ENCODE measurements at places on chromosomes 16 and 17. TPM values are rescaled to one million over a fixed set of nuclear protein-coding genes. Genes with fewer than 3 reads are reported as not detected.

GRCh38 chr17:17120701-17121100, 78.4 kb downstream of the MPRIP start:
- no peak for DNase-seq

- DNase-seq = no peak
These were observed 8.6 kb downstream of the KRT10 start for GRCh38 chr17:40813804-40814203.

- DNase-seq = no peak
These were observed 1.2 kb downstream of the GID4 start for GRCh38 chr17:18040261-18040858.

- DNase-seq = no peak
These were observed 41.8 kb downstream of the RAB11FIP4 start for GRCh38 chr17:31433091-31433790.

GRCh38 chr17:14360856-14361255, 60.0 kb downstream of the HS3ST3B1 start:
- no peak for DNase-seq

- peak; percentile 38 for DNase-seq
These were observed 4.8 kb upstream of the TBX2 start for GRCh38 chr17:61394630-61395408.

GRCh38 chr16:81445143-81445961, 744 bp downstream of the CMIP start:
- DNase-seq = peak; percentile 59

DNA sequence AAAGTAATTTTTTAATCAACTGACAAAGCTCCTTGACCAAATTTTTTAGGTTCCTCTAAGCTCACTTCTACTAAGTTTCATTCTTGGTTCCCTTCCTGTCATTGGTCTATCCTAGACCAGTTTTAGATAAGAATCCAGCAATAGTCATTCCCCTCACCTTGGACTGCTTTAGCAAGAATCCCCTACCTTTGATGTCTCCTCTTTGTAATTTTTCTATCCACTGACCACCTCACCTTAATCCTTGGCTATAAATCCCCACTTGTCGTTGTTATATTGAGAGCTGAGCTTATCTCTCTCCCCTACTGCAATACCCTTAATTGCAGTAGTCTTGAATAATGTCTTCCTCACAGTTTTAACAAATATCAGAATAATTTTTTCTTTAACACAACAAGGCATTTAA, 107.2 kb downstream of the USP32 start:
- no peak for DNase-seq

DNA sequence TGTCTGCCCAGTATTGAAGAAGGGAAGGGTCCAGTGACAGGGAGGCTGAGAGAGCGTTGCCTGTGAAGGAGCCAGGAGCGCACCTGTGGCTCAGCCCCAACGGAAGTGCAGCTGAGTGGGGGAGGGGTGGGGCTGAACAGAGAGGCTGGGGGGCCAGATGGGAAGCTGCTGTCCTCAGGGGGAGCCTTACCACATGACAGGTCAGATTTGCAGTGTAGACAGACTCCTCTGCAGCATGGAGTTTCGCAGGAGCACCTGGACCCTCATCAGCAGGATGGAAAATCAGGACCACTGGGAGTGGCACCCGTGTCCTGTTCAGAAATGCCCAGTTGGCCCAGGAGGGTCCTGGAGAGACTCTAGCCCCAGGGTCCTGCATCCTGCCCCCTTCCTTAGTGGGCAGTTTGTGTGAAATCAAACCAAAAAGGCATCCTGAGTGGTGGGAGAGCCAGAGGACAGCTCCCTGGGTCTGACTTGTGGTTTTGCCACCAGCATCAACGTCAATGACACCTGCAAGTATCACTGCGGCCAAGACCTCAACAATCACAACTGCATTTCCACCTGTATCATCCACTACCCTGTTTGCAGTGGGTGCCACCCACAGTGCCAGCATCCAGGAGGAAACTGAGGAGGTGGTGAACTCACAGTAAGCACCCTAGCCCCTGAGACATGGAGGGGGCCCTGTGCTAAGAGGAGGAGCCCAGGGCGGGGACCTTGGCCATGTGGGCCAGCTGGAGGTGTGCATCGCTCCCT, 7.8 kb downstream of the CD300A start:
- no peak for DNase-seq

DNA sequence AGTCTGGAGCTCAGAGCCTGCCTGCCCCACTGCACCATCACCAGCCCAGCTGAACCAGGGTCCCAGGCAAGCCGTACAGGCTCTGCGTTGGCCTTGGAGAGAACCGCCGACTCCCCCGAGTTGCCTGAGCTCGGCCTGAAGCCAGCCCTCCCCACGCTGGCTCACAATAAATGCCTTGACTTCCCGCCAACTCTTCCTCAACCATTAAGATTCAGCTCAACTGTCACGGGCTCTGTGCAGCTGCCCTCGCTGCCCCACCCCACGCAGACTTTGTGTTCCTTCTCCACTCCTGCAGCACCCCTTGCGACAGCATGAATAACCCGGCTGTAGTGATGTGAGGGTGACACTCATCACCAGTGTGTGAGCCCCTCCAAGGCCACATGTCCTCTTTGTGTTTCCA, 4.8 kb upstream of the QPRT start:
- DNase-seq = peak; percentile 67

- DNase-seq = no peak
These were observed 17.3 kb upstream of the RBL2 start for GRCh38 chr16:53417011-53417410.

- peak; percentile 28 for DNase-seq
These were observed 121.2 kb downstream of the SNX29 start for GRCh38 chr16:12097523-12098428.

DNA sequence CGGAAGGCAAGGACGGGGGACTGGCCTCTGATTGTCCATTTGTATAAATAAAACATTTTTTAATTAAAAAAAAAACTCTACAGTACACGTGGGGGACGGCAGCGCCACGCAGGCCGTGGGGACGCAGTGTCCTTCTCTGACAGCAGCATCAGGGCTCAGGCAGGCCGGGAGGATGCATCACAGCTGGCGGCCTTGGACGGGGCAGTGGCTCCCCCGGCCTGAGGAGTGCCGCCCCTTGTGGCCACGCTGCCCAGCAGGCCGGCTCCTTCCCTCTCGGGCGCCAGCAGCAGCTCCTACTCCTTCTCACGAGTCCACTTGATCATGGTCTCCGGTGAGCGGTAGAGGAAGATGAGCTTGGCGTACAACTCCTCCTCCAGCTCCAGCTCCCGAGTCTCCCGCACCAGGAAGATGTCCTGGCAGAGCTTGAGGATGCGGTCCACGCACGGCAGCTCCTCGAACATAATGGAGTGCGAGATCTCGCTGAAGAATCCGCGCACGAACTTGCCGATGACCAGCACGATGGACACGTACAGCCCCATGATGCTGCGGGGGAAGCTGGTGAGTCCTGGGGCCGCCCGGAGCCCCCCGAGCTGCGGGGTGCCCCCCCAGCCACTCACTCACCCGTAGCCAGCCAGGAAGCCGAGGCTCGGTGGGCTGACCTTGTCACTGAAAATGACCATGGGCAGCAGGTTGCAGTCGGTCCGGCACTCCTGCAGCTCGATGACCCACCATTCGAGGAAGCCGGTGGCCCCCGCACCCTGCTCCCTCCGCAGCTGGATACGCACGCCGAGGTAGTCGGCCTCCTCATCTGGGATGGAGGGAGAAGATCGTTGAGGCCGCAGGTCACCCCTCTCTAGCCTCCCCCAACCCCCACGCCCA, 9.2 kb downstream of the CTU2 start:
- no peak for DNase-seq

GRCh38 chr16:88866151-88866920, at the start of gene PABPN1L:
Gene PABPN1L (minus strand): TSS chr16:88866660. CDS start chr16:88866606, 54 bp downstream.
- DNase-seq = no peak

GRCh38 chr17:7242717-7243452, 636 bp upstream of the GABARAP start:
- peak; percentile 91 for DNase-seq

- DNase-seq = peak; percentile 74
These were observed 32.6 kb upstream of the MEOX1 start for GRCh38 chr17:43694081-43694870.

- no peak for DNase-seq
These were observed 110.0 kb upstream of the CIBAR2 start for GRCh38 chr16:85222155-85222863.

DNA sequence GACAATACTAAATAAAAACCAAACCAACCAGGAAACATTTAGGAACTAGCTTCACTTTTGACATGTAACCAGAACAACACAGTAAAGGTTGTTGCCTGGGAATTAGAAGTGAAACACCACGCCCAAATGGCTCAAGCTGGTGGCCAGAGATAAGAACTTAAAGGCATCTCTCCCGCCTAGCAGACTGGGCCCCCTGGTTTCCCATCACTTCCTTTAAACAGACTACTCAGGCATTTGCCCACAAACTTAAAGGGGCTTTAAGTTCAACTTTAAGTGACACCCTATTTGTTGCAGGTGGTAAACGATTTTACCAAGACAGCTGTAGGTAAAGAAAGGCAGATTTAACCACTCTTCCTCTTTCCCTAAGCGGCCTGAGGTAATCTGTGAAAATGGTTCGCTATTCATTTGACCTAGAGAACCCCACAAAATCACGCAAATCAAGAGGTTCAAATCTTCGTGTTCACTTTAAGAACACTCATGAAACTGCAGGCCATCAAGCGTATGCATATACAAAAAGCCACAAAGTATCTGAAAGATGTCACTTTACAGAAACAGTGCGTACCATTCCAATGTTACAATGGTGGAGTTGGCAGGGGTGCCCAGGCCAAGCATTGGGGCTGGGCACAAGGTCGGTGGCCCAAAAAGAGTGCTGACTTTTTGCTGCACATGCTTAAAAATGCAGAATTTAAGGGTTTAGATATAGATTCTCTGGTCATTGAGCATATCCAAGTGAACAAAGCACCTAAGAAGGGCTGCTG, 40.8 kb upstream of the BPTF start:
- DNase-seq = no peak

DNA sequence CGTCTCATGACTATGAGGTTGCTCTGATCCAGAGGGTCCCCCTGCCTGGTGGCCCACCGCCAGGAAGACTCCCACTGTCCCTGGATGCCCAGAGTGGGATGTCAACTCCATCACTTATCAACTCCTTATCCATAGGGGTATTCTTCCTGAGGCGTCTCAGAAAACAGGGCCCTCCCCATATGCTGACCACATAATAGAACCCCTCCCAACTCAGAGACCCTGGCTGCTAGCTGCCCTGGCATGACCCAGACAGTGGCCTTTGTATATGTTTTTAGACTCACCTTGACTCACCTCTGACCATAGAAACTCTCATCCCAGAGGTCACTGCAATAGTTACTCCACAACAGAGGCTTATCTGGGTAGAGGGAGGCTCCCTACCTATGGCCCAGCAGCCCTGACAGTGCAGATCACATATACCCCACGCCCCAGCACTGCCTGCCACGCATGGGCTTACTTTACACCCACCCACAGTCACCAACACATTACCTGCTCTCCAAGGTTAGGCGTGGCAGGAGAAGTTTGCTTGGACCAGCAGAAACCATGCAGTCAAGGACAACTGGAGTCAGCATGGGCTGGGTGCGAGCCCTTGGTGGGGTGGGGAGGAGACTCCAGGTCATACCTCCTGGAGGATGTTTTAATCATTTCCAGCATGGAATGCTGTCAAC, 2.3 kb upstream of the G6PC1 start:
- no peak for DNase-seq

GRCh38 chr17:54172096-54172984, 349.6 kb downstream of the KIF2B start:
- DNase-seq = no peak

GRCh38 chr17:82776454-82776853, 24.6 kb downstream of the TBCD start:
- no peak for DNase-seq

GRCh38 chr16:65958086-65958485, 408.4 kb upstream of the CDH5 start:
- DNase-seq = no peak

DNA sequence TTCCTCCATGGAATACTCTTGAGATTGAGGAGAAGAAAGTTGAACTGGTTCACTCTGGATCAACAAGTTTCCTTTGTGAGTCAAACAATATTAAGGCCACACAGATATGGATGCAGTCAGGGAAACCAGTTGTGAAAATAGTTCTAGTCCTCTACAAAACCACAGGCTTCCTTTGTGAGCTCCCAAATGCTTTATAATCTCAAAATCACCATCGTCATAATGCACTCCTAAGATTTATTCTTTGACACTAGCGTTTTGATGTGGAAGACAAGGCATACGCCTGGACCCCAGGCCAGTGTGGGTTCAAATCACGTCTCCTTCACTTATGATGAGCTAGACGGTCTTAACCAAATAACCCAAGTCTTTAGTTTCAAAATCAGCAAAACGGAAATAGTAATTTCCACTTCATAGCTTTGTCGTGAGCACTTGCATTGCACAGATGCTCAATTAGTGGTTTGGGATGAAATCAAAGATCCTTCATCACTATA, 142.6 kb downstream of the STX8 start:
- no peak for DNase-seq

- DNase-seq = peak; percentile 44
These were observed 2.8 kb downstream of the PKMYT1 start for GRCh38 chr16:2977440-2977839.

Gene SOST
- total RNA-seq = not detected

Gene ADAM11
- 14.7 TPM for total RNA-seq

Gene TGFB1I1
- 1.2 TPM for total RNA-seq

Gene FBXL16
- 4.5 TPM for total RNA-seq

Gene LITAFD
- not detected for total RNA-seq

Gene RCVRN
- under 0.01 TPM for total RNA-seq

Gene TMIGD1
- total RNA-seq = not detected

Gene CCDC200
- not detected for total RNA-seq

Gene GCGR
- not detected for total RNA-seq

Gene CHST5
- total RNA-seq = 0.41 TPM

Gene CCL23
- total RNA-seq = not detected

Data from frontal cortex (tissue), 4 donors.